ENCODE measurements at places on chromosomes 6 and 20.

DNA sequence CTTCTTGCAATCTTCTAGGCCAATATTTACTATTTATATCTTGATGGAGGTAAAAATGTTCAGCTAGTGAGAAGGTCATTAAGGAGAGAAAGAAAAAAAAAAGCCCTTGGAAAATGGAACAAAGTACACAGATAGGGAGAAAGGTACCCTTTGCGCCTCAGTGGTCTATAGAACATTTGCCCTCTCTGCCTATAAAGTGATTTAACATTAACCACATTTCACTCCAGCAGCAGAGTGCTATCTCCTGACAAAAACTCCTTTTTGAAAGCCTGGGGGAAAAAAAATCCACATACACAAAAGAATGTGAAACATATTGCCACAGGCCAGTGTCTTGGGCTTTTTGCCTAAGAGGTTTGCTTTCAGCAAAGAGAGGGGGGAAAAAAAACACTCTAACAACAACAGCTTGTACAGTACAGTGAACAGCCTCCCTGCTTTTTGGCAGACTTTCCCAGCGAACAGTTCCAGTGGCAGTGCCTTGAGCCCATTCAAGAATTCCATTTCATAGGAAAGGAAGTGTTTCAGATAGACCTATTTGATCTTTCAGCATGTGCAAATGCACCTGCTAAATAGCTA, 695 bp downstream of the ARHGAP18 start:
- peak; percentile 81 for DNase-seq

GRCh38 chr6:82494367-82494766, 130.8 kb downstream of the TPBG start:
- no peak for DNase-seq

GRCh38 chr6:1986454-1987243, 258.8 kb downstream of the GMDS start:
- peak; percentile 4 for DNase-seq

DNA sequence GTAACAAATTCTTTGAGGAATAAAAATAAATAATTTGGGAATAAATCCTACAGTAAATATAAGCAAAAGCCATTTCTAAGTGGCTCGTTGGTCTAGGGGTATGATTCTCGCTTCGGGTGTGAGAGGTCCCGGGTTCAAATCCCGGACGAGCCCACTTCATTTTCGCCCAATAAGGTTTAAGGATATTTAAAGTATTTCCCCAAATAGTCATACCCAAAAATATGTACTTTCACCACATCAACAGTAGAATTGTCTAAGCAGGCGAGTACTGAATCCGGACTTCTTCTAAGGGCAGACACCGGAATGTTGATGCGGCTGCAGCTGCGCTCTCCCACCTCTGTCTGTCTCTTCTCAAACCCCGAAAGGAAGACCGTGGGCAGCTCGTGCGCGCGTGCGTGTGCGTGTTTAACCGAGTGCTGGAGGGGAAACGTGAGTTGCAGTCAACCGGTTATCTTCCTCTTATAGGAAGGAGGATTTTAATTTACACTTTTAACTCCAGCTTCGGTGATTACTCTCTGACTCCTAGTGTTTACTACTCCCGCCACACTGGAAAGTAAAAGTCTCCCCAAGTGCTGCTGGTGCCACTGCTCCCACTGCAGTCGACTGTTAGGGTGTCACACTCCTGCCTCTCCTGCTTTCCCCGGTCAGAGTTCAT, 155.7 kb upstream of the PRSS16 start:
- DNase-seq, result peak; percentile 91

DNA sequence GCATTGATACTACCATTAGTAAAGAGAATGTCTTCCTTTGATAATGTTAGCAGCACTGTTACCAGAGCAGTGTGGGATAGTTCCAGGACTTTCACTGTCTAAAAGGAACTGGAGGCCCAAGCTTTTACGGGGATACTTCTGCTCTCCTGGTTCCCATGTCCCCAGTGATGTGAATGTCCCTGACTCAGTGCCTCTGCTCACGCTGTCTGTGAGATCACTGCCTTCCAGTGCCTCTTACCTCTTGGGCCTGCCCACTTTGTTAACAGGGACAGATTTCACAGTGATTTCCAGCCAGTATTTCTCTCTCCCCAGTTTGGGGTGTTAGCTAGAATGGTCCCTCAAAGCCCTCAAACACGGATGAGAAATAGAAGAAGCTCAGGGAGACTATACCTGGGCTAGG, 14.4 kb downstream of the PTPRA start:
- no peak for DNase-seq

GRCh38 chr6:1409774-1410465, 20.5 kb downstream of the FOXF2 start:
- no peak for DNase-seq

DNA sequence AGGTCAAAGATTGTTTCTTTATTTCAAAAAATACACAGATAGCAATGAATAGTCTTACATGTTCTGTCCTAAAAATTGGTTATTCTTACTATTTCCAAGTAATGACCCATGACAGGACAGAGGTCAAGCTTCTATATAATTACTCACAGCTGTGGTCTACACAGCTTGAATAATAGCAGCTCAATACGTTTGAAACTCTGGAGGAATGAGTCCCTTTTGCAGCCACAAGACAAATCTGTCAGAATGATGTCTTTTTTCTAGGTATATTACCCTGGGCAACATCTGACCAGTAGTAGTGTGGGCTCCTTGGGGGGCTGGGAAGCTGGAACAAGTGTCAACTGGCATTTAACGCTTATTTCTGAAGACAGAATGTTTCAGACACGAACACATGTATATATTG, 84.9 kb upstream of the HTR1B start:
- no peak for DNase-seq

- peak; percentile 96 for DNase-seq
Measured at GRCh38 chr6:17714879-17715851, 8.4 kb upstream of the NUP153 start.

DNA sequence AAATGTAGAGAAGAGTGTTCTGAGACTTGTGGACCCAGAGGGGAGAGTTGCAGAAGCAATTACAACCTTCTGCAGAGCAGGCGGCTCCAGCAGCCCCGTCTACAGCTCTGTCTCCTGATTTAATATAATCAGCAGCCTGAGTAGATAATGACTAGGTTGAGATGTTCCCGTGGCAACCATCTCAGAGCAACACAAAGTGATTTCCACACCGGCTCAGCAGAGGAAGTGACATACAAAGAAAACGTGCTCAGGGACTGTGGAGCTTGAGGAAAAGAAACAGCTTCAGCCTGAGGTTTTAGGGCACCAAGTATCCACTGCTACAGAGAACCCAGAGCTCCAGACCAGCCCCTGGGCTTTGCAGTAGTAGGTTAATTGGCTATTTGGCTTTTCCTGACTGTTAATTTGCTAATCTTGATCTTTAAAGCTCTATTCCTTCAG, 136.4 kb downstream of the MTFR2 start:
- peak; percentile 86 for DNase-seq

- DNase-seq, result no peak
Measured at GRCh38 chr6:149891259-149891658, 6.7 kb downstream of the RAET1E start.

- DNase-seq, result no peak
Measured at GRCh38 chr6:75906871-75907270, 157.8 kb downstream of the MYO6 start.

GRCh38 chr20:50056408-50056926, 56.5 kb downstream of the UBE2V1 start:
- no peak for DNase-seq

DNA sequence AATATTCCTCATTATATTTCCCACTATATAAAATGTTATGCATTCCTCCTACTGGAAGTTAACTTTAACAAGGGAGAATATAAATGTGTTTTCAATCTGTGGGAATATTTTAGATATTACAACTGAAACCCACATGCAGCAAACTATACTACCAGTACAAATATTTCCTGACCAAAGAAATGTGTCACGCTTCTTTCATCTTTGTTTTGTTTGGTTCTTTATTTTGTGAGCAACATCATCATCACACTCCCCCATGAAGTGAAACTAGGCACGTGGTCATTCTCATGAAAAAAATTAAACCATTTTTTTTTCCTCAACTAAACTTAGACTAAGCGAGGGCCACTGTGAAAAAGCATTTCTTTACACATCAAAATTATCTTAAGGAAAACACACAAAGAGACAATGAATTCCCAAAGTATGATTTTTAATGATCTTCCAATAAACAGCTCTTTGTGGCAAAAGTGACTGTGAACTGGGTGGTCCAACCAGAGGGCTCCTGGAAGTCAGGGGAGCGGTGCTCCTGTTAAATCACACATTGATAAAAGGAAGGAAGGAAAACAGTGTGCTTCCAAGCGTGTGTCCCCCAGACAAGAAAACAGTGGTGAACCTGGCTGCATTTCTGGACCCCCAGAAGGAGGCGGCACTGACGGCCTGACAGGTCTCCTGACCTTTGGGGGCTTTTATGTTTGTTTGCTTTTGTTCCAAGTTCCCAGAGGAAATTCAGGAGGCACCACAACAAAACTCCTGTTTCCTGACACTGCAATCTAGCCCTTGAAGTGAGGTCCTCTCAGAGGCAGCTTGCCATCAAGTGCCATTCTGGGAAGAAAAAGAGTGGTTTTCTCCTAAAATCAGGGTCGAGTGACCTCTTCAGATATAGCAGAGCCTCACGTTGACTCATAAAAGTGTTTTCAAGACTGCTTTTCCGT, 166.8 kb upstream of the FOXQ1 start:
- DNase-seq, result peak; percentile 84

- no peak for DNase-seq
Measured at GRCh38 chr6:107973594-107973993, 15.6 kb upstream of the SEC63 start.

- no peak for DNase-seq
Measured at GRCh38 chr6:31966997-31967925, 4.7 kb downstream of the DXO start.

- peak; percentile 86 for DNase-seq
Measured at GRCh38 chr6:42929821-42930360, 611 bp downstream of the CNPY3 start.

- no peak for DNase-seq
Measured at GRCh38 chr20:50506270-50506579, 4.0 kb upstream of the PTPN1 start.

DNA sequence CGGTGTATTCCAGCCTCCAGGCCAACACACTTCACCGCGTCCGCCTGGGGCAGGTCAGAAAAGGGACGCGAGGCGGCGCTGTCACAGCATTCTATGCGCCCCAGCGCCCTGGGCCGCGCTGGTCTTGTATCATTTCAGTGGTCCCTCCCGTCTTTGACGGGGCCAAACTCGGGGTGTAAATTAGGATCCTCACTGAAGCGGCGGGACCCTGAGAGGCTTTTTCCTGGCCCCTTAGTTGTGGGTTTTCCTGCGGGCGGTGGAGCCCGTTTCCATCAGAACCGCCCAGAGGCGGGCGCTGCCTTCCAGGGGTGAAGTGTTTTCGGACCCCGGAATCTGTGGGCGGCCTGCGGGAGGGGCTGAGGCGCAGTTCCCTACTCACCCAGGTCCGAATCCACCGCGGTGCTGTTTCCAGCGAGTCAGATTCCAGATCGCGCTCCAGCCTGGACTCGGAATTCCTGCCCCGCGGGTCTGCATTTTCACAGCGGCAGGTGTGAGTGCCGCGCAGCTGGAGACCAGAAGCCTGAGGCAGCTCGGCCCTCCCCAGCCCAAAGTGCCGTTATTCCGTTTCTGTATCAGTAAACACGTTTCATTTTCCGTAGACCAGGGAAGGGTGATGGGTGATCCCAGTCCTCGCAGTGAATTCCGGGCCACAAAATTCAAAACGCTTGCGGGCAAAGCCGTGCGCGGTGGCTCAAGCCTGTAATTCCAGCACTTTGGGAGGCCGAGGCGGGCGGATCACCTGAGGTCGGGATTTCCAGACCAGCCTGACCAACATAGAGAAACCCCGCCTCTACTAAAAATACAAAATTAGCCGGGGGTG, 3.9 kb upstream of the MICB start:
- DNase-seq, result peak; percentile 78

- no peak for DNase-seq
Measured at GRCh38 chr6:48183811-48184605, 73.0 kb upstream of the PTCHD4 start.

- peak; percentile 60 for DNase-seq
Measured at GRCh38 chr6:139250296-139251044, 41.3 kb downstream of the TXLNB start.

- DNase-seq, result no peak
Measured at GRCh38 chr6:152858141-152858540, 107.5 kb downstream of the VIP start.

DNA sequence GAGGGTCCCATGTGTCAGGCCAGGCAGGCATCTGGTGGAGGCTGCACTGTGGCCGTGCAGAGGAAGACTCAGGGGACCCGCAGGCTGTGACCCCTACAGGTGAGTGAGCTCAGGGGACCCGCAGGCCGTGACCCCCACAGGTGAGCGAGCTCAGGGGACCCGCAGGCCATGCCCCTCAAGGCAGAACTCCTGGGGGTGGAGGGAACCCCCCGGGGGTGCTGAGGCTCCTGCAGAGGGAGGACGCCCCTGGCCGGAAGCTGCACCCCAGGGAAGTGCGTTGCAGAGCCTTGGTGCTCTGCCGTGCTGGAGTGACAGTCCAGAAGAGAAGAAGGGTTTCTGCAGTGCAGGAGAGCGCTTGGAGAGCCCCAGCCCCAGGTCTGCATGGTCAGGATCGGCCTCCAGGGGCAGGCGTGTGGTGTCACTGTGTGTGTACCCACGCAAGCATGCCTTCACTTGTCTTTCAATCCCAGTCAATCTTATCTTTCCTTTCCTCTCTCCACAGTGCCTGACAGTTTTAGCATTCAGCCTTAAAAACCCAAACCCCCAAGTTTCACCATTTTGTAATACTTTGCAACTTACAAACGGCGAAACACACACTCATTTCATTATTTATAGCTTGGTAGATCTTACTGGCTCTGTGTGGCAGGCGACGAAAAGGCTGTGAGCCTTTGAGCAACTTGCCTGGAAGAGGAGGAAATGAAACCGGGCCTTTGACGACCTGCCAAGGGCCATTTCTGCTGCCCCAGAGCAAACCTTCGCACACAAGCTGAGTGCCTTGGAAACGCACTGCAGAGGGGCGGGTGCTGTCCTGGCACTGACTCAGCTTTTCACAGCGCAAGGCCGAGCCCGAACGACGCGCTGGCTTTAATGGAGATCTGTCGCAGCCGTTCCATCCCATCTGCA, 101.4 kb upstream of the AGPAT4 start:
- DNase-seq, result no peak

DNA sequence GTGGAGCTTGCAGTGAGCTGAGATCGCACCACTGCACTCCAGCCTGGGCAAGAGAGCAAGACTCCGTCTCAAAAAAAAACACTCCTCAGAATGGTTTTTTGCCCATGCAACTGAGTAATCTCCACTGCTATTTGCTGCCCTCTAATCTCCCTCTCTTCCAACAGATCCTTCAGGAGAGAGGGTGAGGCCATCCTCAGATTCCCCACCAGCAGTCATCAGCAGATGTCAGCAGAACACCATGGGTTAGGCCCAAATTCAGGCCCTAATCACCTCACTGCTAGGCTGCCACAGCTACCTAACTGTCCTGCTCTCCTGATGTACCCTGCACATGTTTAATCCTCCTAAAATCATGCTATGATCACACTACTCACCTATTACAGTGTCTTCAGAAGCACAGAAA, 63.2 kb upstream of the BEND6 start:
- peak; percentile 67 for DNase-seq

- DNase-seq, result no peak
Measured at GRCh38 chr20:37310951-37311350, 21.5 kb downstream of the MANBAL start.

- no peak for DNase-seq
Measured at GRCh38 chr6:168122011-168122410, 43.0 kb upstream of the FRMD1 start.

Data from EH (cell line).